ENCODE measurements at places on chromosomes 11 and 22. TPM values are rescaled to one million over a fixed set of nuclear protein-coding genes. Genes with fewer than 3 reads are reported as not detected.

The POU2AF3 gene
- not detected for total RNA-seq

The SCN3B gene
- total RNA-seq: 0.20 TPM

The BAIAP2L2 gene
- total RNA-seq: not detected

The OR4D5 gene
- total RNA-seq: not detected

The PRSS23 gene
- 474 TPM for total RNA-seq

The TMEM151A gene
- not detected for total RNA-seq

The AASDHPPT gene
- 58.6 TPM for total RNA-seq

The PANX2 gene
- 0.54 TPM for total RNA-seq

The IRAG1 gene
- 27.5 TPM for total RNA-seq

The PRCP gene
- total RNA-seq: 89.6 TPM

The RAB6A gene
- total RNA-seq: 89.7 TPM

The CALCA gene
- not detected for total RNA-seq

The HTR3A gene
- total RNA-seq: not detected

The XKR3 gene
- 0.44 TPM for total RNA-seq

The PLA2G6 gene
- not detected for total RNA-seq

The GLYATL2 gene
- 14.5 TPM for total RNA-seq

The OR4A16 gene
- not detected for total RNA-seq

All from M059J (cell line).